ENCODE measurements at places on chromosomes 2 and 18.
A peak's percentile ranks its signal among the peaks of the same experiment; 100 is the strongest.

DNA sequence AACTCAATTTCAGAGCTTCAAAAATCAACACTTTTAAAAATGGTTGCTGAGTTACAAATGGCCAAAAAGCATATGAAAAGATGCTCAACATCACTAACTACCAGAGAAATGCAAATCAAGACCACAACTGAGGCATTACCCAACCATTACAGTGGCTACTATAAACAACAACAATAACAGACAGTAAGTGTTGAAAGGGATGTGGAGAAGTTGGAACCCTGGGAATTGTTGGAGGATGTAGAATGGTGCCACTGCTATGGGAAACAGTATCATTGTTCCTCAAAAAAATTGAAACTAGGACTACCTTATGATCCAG lies 173.3 kb upstream of the SPRED2 start:
- no peak for DNase-seq

GRCh38 chr2:240131296-240131695 lies 4.8 kb downstream of the COPS9 start:
- DNase-seq: no peak

GRCh38 chr2:223029287-223029686 lies 22.7 kb upstream of the KCNE4 start:
- DNase-seq: no peak

- DNase-seq: no peak
Observed at GRCh38 chr18:76958692-76959341, 136.5 kb downstream of the ZNF236 start.

DNA sequence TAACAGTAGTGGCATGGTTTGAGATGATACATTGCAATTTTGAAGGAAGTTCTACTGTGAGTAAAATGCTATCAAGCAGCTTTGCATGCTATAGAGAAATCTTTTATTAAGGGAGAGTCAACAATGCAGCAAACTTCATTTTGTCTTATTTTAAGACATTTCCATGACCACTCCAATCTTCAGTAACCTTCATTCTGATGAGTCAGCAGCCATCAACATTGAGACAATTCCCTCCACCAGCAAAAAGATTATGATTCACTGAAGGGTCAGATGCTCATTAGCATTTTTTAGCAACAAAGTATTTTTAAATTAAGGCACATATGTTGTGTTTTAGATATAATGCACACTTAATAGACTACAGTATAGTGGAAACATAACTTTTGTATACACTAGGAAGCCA lies 235.7 kb downstream of the DSC3 start:
- DNase-seq: no peak

DNA sequence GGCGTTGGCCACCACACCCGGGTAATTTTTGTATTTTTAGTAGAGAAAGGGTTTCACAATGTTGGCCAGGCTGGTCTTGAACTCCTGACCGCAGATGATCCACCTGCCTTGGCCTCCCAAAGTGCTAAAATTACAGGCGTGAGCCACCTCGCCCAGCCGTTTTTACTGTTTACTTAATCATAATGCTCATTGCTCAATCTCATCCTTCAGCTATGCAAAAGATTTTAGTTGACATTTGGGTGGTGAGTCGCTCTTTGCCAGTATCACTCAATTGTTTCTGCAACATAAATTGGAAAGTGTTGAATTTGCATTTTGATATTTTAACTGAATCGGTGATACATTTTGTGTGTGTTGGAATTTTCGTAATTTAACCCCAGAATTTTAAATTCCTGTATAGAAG lies 7.8 kb upstream of the ZNF532 start:
- no peak for DNase-seq

- no peak for DNase-seq
Observed at GRCh38 chr2:177106212-177106611, 106.4 kb upstream of the HNRNPA3 start.

DNA sequence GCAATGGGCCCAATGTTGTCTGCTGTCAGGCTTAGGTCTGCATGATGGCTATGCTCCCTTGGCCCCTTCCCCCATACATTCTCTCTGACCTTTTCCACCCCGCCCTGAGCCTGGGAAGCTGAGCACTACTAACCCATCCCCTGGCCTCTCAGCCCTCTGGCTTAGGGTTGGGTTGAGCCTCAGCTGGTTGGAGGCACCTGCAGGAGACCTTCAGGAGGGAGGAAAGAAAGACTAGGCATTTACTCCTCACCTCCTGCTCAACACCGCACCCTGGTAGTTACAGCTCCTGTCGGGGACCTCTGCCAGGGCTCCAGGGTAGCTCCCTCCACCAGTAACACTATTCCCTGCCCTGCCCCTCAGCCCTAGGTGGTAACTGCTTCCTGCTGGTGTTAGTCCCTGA lies 80.5 kb downstream of the GALNT14 start:
- peak; percentile 9 for DNase-seq

- DNase-seq: no peak
Observed at GRCh38 chr18:45066886-45067285, 386.2 kb downstream of the SETBP1 start.

DNA sequence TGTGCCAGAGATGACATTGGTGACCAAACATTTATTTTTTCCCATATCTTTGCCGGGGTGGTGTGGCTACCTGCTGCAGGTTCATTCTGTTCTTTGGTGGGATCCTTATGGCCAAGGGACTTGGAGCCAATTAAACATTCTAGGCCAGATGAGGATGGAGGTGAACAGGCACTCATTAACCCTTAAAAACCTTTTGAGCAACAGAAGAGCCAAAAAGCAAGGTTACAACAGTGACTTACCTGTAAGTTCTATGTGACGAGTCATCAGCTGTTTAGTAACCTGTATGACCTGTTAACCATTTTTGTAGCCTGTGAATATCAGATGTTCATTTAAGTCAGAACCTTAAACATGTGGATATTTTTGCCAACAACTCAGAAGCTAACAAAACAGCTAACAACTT lies 105.6 kb downstream of the XRCC5 start:
- DNase-seq: no peak

DNA sequence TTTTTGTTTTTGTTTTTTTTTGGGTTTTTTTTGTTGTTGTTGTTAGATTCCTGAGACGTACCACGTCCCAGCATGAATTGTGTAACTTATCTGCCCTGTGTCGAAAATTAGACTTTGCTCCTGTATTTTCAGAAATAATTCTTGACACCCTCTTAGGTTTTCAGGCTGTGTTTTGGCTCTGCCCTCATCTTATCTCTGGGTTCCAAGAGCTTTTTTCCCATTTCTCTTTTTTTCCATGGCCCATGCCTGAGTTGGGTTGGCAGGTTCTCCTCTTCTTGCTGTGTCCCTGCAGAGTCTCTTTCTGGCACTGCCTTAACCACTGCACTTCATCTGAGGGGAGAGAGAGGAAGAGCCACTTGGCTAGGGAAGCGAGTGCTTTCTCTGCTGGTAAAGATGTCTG lies 42.4 kb downstream of the CTIF start:
- no peak for DNase-seq

GRCh38 chr2:241563981-241564595 lies 5.5 kb downstream of the BOK start:
- peak; percentile 54 for DNase-seq

DNA sequence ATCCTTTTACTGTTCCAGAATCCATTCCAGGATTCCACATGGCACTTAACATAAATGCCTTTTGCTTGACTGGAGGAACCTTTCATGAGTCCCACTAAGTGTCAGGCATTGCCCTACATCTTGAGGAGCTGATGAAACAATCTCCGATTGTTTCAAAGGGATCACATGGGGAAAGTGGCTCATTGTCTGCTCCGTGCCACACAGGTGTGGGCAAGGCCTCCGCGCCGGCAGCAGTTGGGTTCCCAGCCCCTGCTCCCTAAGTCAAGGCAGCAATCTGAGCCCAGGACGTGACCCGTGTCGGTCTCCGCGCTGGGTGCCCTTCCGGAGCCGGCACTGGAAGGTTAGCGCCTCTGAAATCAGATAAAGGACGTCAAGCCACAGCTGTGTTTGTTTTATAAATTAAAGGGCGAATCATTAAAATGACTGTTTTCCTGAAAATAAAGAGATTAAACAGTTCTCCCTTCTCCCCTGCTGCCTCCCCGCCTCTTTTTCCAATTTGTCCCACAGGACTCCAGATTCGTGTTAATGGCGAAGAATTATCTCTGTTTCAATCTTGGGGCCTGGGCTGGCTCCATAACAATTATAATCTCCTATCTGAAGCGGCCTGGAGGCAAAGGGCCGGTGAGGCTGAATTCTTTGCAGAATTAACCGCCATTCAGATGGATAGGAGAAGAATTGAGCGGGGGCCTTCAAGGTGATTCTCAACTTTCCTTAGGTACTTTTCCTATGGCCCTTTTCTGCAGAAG lies 84.3 kb upstream of the FZD7 start:
- no peak for DNase-seq

GRCh38 chr2:214679736-214680135 lies 129.7 kb downstream of the BARD1 start:
- DNase-seq: no peak

Measured in ecto neural progenitor cell (in vitro differentiated cells).